ENCODE measurements at places on chromosomes 3 and 15. TPM values are rescaled to one million over a fixed set of nuclear protein-coding genes. Genes with fewer than 3 reads are reported as not detected.

KIF23 gene
- total RNA-seq, result 1.2 TPM

DNAH12 gene
- 0.63 TPM for total RNA-seq

CPEB1 gene
- not detected for total RNA-seq

CORO2B gene
- total RNA-seq, result 0.10 TPM

PP2D1 gene
- not detected for total RNA-seq

FOXB1 gene
- total RNA-seq, result 0.10 TPM

CCR2 gene
- 6.9 TPM for total RNA-seq
